Mesothelial cell of epicardium (in vitro differentiated cells): ENCODE measurements at places on chromosomes 16 and 17. TPM values are rescaled to one million over a fixed set of nuclear protein-coding genes. Genes with fewer than 3 reads are reported as not detected.

The CCL18 gene
- not detected in 3 replicates for total RNA-seq

The EPX gene
- not detected in 3 replicates for total RNA-seq

The SPAG9 gene
- total RNA-seq, result 67.0 to 74.3 TPM (median 72.9 TPM) in 3 replicates

GRCh38 chr17:39920218-39921210 lies 2.1 kb upstream of the GSDMB start:
- H3K27ac ChIP-seq, result no peak overlapping the region
- H3K4me3 ChIP-seq, result no peak overlapping the region
- H3K4me1 ChIP-seq, result peaks cover 14% of the 10 kb centered on the region
- no peaks in the 10 kb centered on the region for H3K27me3 ChIP-seq
- peaks cover 27% of the 10 kb centered on the region for H3K36me3 ChIP-seq
- no peak for DNase-seq

The NDUFAF8 gene
- total RNA-seq, result 46.8 to 47.6 TPM (median 47.3 TPM) in 3 replicates

DNA sequence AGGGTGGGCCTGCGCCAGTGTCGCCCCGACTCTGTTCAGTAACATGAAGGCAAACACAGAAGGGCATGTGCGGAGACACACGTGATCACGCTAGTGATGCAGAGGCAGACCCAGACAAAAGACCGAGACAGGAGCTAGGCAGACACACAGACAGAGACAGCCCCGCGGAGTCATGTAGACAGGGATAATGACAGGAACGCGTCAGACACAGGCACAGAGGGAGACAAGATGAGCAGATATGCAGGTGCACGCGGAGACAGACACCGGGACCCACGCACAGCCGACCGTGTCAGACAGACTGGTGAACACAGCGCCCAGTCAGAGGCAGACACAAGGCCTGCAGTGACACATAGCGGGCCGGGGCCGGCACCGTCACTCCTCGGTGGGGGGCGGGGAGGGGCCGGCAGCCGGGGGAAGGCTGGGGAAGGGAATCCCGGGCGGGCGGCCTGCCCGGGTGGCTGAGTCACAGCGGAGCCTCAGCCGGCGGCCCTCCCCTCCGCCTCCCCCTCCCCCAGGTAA lies 7.4 kb downstream of the KDM6B start:
- H3K4me3 ChIP-seq, result peak overlapping the region; percentile 95

DNA sequence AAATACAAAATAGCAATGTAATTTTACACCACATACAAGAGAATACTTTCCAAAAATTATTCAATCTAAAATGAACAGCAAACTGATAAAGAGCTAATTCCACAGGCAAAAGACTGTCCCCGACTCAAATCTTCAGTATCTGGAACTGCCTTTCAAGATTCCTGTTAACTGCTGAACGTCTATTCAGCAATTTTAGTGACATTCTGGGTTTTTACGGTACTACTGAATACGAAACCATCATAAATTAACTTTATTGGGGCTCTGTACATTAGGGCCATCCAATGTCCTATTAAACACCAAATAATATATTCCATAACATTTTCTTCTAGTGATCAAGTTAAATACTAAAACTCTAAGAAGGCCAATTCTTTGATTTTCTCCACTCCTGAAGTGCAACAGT lies 1.6 kb downstream of the FBXL20 start:
- H3K4me3 ChIP-seq, result peak overlapping the region; percentile 92
- H3K4me1 ChIP-seq, result peaks cover 17% of the 10 kb centered on the region
- peak overlapping the region; percentile 94 for H3K27ac ChIP-seq
- no peak for DNase-seq
- H3K36me3 ChIP-seq, result peaks cover 2% of the 10 kb centered on the region

- H3K27me3 ChIP-seq, result peaks cover 2% of the 10 kb centered on the region
- H3K4me3 ChIP-seq, result no peak overlapping the region
- no peak for DNase-seq
- no peak overlapping the region for H3K27ac ChIP-seq
These were observed 148.9 kb upstream of the COX10 start for GRCh38 chr17:13920413-13920812.
